ENCODE measurements at places on chromosomes 2 and 18.

DNA sequence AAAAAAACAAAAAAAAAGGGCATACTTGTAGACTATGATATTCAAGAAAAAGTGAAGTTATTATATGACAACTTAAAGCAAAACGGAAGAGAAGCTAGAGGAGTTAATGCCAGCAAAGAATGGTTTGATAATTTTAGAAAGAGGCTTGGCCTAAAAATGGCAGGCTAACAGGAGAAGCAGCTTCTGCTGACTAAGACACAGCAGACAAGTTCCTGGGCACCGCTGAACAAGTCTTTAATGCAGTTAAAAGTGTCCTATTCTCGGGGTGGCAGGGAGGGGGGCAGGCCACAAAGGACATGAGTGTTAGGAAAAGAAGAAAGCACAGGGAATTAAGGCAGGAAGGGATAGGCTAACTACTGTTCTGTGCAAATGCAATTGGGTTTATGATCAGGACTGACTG lies 50.3 kb upstream of the GAREM2 start:
- no peak for DNase-seq

- no peak for DNase-seq
These were observed 25.2 kb downstream of the TMEM18 start for GRCh38 chr2:651951-652373.

GRCh38 chr2:156471762-156472161 lies 35.6 kb downstream of the GPD2 start:
- DNase-seq, result no peak

DNA sequence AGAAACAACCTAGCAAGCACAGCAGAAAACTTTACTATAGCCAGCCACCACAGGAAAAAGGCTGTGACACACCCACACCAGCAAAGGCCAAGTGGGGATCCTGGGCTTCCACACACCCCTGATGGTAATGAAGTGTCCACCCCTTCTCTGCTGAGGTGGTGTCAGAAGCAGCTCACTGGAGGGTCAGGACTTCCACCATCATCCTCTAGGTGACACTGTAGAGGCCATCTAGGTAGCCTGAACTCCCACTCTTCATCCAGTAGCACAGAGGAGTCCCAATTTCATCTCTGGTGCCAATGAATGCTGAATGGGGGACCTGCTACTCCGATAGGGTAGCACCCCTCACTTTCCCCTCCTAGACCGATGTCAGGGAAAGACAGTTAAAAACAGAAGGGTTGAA lies 1544.4 kb downstream of the LRP1B start:
- DNase-seq, result no peak

- no peak for DNase-seq
These were observed 1273.6 kb upstream of the SLC39A10 start for GRCh38 chr2:194383401-194383800.

Data from BJ (cell line).